ENCODE measurements at places on chromosomes 3 and 15. TPM values are rescaled to one million over a fixed set of nuclear protein-coding genes. Genes with fewer than 3 reads are reported as not detected.
A peak's percentile ranks its signal among the peaks of the same experiment; 100 is the strongest.

- no peak overlapping the region for H3K4me3 ChIP-seq
- H3K27ac ChIP-seq: no peak overlapping the region
- H3K36me3 ChIP-seq: no peaks in the 10 kb centered on the region
- DNase-seq: peak; percentile 77
These were observed 138.7 kb downstream of the PEX5L start for GRCh38 chr3:179898024-179898423.

DNA sequence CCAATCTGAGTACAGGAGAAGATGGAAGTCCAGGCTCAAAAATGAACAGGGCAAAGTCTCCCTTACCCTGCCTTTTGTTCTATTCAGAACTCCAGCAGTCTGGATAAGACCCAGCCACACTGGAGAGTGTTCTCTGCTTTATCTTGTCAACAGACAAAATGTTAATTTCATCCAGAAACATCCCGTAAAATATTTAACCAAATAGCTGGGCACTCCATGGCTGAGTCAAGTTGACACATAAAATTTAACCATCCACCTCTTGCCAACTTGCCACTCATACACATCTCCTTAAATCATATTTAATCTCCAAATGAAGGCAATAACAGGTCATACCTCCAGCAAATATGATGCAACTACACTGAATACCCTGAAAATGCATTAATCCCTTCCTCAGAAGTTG is 33.6 kb downstream of the MKRN3 start:
- no peaks in the 10 kb centered on the region for H3K4me1 ChIP-seq
- H3K27me3 ChIP-seq: no peaks in the 10 kb centered on the region
- no peak overlapping the region for H3K4me3 ChIP-seq
- no peak overlapping the region for H3K27ac ChIP-seq
- DNase-seq: no peak
- H3K36me3 ChIP-seq: peaks cover 4% of the 10 kb centered on the region

GRCh38 chr3:148600902-148601765 is 96.6 kb upstream of the AGTR1 start:
- no peak overlapping the region for H3K27ac ChIP-seq
- H3K27me3 ChIP-seq: no peaks in the 10 kb centered on the region
- no peaks in the 10 kb centered on the region for H3K36me3 ChIP-seq

DNA sequence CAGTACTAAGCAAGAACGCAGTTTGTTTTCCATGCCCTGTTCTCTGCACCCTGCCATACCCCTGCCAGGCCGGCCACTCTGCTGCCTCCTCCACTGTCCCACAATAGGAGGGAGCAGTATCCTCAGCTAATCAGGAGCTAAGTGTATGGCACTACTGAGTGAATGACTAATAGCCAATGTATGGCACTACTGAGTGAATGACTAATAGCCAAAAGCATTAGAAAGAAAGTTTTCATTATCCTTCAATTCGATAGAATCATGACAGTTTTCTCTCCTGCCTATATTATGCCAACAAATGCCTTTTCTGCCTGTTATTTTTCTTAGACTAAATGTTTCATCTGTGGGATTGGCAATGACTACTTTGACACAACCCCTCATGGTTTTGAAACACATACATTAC is 107.5 kb upstream of the CHRM5 start:
- H3K4me3 ChIP-seq: no peak overlapping the region
- no peaks in the 10 kb centered on the region for H3K4me1 ChIP-seq
- DNase-seq: no peak
- no peak overlapping the region for H3K27ac ChIP-seq
- peaks cover 6% of the 10 kb centered on the region for H3K36me3 ChIP-seq

- DNase-seq: no peak
- no peak overlapping the region for H3K27ac ChIP-seq
- H3K4me3 ChIP-seq: no peak overlapping the region
- no peaks in the 10 kb centered on the region for H3K36me3 ChIP-seq
- H3K27me3 ChIP-seq: peaks cover 9% of the 10 kb centered on the region
These were observed 3.3 kb upstream of the CA12 start for GRCh38 chr15:63384906-63385305.

- peaks cover 2% of the 10 kb centered on the region for H3K4me1 ChIP-seq
- H3K36me3 ChIP-seq: no peaks in the 10 kb centered on the region
- H3K27ac ChIP-seq: no peak overlapping the region
- no peak for DNase-seq
These were observed 98.0 kb downstream of the OXSM start for GRCh38 chr3:25887907-25888306.

- no peak for DNase-seq
- H3K36me3 ChIP-seq: no peaks in the 10 kb centered on the region
- H3K4me1 ChIP-seq: no peaks in the 10 kb centered on the region
These were observed 50.4 kb downstream of the TFDP2 start for GRCh38 chr3:142098964-142099363.

- no peak overlapping the region for H3K4me3 ChIP-seq
- DNase-seq: no peak
- H3K36me3 ChIP-seq: 0 out of 2 replicates have a peak, but pooled peaks cover 2% of the 10 kb centered on the region
- no peaks in the 10 kb centered on the region for H3K27me3 ChIP-seq
- H3K4me1 ChIP-seq: no peaks in the 10 kb centered on the region
- no peak overlapping the region for H3K27ac ChIP-seq
These were observed 702.4 kb downstream of the TUSC7 start for GRCh38 chr3:117411971-117412370.

GRCh38 chr15:68347392-68347791 is 69.8 kb downstream of the FEM1B start:
- no peak overlapping the region for H3K4me3 ChIP-seq
- no peaks in the 10 kb centered on the region for H3K27me3 ChIP-seq
- H3K27ac ChIP-seq: no peak overlapping the region
- no peaks in the 10 kb centered on the region for H3K36me3 ChIP-seq
- no peaks in the 10 kb centered on the region for H3K4me1 ChIP-seq
- no peak for DNase-seq

DNA sequence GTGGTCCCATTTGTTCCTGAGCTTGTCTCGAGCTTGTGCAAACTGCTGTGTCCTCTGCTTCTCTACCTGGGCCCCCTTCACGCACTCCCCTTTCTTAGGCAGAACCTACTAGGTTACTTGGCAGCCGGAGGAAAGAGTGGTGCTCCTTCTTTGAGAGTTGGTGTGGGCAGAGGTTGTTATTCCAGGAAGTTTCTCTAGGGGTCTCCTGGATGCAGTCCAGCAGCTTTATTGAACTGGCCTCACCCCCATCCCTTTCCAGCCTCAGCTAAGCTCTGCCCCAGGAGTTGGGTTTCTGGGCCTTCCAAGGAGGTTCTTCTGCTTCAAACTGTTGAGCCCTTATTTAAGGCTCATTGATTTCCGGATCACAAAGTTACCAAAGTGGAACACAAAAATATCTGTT is 103.2 kb downstream of the C3orf70 start:
- no peak overlapping the region for H3K4me3 ChIP-seq
- H3K36me3 ChIP-seq: peaks cover 6% of the 10 kb centered on the region
- no peak overlapping the region for H3K27ac ChIP-seq
- no peak for DNase-seq
- H3K4me1 ChIP-seq: no peaks in the 10 kb centered on the region
- H3K27me3 ChIP-seq: no peaks in the 10 kb centered on the region

DNA sequence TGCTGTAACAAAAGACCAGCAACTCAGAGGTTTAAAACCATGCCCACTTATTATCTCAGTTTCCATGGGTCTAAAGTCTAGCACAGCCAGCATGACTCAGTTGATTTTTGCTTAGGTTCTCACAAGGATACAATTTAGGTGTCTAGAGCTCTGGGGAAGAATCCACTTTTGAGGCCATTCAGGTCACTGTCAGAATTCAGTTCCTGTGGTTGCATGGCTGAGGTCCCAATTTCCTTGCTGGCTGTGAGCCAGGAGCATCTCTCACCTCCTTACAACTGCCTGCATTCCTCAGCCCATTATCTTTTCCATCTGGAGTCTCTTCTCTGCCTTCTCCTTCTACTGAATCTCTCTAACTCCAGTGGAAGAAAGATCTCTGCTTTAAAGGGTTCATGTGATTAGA is 240.5 kb upstream of the CFAP20DC start:
- no peak for DNase-seq
- no peaks in the 10 kb centered on the region for H3K27me3 ChIP-seq
- H3K4me3 ChIP-seq: no peak overlapping the region
- peaks cover 21% of the 10 kb centered on the region for H3K36me3 ChIP-seq
- no peak overlapping the region for H3K27ac ChIP-seq
- H3K4me1 ChIP-seq: no peaks in the 10 kb centered on the region

GRCh38 chr3:190699776-190700175 is 162.7 kb downstream of the GMNC start:
- H3K4me1 ChIP-seq: no peaks in the 10 kb centered on the region
- H3K36me3 ChIP-seq: no peaks in the 10 kb centered on the region
- no peak overlapping the region for H3K4me3 ChIP-seq
- H3K27ac ChIP-seq: no peak overlapping the region
- no peak for DNase-seq
- no peaks in the 10 kb centered on the region for H3K27me3 ChIP-seq

Gene TEX55
- not detected for total RNA-seq

Gene ARHGAP11A
- total RNA-seq: 94.2 TPM

Gene GJD2
- not detected for total RNA-seq

Data from H9 (cell line).